Thymus (tissue), 14 donors: ENCODE measurements at places on chromosomes 2 and 18. TPM values are rescaled to one million over a fixed set of nuclear protein-coding genes. Genes with fewer than 3 reads are reported as not detected.
A peak's percentile ranks its signal among the peaks of the same experiment; 100 is the strongest.

Gene FOXI3
- total RNA-seq = 0.05 TPM

Gene ERBB4
- total RNA-seq = 0.19 TPM

- H3K27me3 ChIP-seq = no peaks in the 10 kb centered on the region
- H3K27ac ChIP-seq = no peak overlapping the region
- DNase-seq = no peak
- no peak overlapping the region for H3K4me3 ChIP-seq
- no peaks in the 10 kb centered on the region for H3K4me1 ChIP-seq
Observed at GRCh38 chr2:36433311-36434217, 78.0 kb downstream of the CRIM1 start.

DNA sequence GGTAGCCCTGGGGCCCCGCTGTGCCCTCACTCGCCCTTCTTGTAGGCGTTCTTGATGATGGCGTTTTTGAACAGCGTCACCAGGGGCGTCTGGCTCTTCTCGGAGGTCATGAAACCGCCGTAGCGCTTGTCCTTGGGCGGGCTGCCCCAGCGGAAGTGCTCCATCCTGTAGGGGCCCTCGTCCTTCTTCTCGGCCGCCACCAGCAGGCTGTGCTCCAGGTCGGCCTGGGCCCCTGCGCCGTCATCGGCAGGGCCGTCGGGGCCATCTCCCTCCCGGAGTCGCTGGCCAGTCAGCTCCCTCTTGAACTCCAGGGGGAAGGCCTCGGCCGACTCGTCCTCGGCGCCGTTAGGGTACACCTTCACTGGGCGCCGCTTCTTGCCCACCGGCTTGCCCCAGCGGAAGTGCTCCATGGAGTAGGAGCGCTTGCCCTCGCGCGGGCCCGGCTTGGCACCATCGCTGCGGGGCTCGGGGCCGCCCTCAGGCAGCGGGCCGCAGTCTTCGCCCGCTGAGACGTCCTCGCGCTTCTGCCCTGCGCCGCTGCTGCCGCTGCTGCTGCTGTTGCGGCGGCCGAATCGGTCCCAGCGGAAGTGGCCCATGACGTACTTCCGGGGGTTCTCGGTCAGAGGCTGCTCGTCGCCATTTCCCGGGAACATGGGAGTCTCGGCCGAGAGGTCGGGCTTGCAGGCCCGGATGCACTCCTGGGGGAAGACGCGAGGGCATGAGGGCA, 7.2 kb downstream of the POMC start:
- peaks cover 23% of the 10 kb centered on the region for H3K4me1 ChIP-seq
- peak overlapping the region; percentile 75 for H3K4me3 ChIP-seq
- peak; percentile 41 for DNase-seq
- peak overlapping the region; percentile 69 for H3K27ac ChIP-seq

DNA sequence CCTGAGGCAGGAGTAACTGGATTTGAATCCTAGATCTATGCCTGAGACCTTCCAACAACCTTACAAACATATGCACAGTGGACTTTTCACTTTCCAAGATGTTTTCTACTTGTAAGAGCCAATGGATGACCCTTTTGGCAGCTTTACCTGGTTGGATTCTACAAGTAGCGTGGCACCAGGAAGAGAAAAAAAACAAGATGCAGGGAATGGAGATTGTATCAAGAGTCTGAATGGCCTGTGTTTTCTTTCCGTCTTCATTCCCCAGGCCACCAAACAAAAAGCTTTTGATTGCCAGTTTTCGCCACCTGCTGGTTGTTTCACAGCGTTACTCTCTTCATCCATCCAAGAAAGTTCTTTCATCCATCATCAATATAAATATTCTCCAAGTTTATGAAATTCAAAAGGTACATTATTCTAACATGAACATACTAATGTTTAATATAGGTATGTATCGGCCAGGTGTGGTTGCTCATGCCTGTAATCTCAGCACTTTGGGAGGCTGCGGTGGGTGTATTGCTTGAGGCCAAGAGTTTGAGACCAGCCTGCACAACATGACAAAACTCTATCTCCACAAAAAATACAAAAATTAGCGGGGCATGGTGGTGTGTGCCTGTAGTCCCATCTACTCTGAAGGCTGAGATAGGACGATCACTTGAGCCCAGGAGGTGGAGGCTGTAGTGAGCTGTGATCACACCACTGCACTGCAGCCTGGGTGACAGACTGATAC, 3.5 kb upstream of the BCL2 start:
- no peak overlapping the region for H3K27ac ChIP-seq
- peaks cover 16% of the 10 kb centered on the region for H3K4me1 ChIP-seq
- H3K27me3 ChIP-seq = peaks cover 13% of the 10 kb centered on the region
- H3K36me3 ChIP-seq = no peaks in the 10 kb centered on the region

DNA sequence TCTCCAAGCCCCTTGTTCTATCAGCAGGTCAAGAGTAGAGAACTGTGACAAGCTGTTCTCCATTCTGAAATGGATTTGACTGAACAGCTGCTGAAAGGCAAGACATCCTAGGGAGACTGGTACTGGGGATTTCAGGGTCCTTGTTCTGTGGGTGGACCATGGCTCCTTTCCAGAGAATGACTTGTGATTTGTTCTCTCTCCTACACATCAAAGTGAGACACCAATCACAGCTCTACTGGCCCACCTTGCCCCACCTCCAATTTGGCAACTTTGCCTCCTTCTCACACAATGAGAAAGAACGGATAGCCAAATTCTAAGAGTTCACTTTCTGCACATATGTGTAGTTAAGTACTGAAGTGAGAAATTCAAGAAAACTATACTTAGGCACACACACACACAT, 67.4 kb downstream of the BCL11A start:
- H3K4me1 ChIP-seq = peaks cover 27% of the 10 kb centered on the region
- H3K27ac ChIP-seq = no peak overlapping the region
- H3K36me3 ChIP-seq = peaks cover 9% of the 10 kb centered on the region
- DNase-seq = no peak
- H3K27me3 ChIP-seq = no peaks in the 10 kb centered on the region
